ENCODE measurements at places on chromosomes 16 and 17.

DNA sequence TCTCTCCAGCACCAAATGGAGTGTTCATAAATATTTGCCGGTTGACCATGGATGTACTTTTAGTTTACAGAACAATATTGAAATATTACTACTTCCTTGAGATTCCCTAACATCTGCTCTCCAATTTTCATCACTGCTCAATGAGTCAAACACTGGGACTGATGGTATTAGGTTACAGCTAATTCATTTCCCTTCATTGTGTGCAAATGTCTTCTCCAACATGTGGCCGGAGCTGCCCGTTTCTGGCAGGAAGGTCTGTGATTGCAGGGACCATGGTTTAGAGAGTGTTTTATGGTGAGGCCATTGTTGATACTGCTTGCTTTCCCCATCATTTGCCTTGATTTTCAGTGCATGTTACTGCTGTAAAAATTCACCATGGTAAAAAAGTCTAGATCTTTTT lies 209.3 kb downstream of the HS3ST3B1 start:
- peak; percentile 3 for DNase-seq

DNA sequence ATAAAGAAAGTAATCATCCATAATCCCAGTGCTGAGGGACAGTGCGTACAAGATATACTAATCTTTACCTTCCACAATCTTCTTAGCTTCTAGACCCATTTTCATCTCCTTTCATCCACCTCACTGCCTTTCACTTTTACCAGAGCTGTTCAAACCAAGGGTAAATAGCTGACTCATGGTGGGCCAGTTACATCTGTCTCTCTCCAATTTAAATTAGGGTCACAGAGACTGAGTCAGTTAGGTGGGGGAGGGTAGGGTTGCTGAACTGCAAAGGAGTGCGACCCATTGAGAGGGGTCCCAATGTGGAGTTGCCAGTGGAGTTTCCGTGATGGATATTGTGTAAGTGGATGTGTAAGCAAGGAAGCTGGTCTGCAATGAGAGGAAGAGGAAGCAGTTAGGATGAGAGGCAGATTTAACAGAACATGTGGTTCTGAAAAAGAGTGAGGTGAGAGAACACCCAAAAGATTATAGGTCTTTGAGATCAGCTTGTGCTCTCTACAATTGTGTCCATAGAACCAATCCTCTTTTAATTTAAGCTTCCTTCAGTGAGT lies 83.5 kb downstream of the GP2 start:
- no peak for DNase-seq

DNA sequence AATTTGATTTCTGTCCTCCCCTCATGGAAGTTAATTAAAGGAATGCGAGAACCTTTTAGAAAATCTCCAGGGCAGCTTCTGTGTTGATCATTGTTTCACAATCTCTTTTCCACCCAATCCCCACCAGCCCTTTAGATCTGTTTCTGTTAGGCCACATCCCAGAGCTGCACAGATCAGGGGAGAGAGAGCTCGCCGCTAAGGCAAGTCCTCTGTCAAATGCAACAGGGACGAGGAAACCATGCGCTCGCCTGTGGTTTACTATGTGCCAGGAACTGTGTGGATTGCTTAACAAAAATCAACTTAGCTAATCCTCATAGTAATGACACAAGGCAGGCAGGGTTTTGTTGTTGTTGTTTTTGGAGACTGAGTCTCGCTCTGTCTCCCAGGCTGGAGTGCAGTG lies 115.4 kb downstream of the SALL1 start:
- DNase-seq = no peak

DNA sequence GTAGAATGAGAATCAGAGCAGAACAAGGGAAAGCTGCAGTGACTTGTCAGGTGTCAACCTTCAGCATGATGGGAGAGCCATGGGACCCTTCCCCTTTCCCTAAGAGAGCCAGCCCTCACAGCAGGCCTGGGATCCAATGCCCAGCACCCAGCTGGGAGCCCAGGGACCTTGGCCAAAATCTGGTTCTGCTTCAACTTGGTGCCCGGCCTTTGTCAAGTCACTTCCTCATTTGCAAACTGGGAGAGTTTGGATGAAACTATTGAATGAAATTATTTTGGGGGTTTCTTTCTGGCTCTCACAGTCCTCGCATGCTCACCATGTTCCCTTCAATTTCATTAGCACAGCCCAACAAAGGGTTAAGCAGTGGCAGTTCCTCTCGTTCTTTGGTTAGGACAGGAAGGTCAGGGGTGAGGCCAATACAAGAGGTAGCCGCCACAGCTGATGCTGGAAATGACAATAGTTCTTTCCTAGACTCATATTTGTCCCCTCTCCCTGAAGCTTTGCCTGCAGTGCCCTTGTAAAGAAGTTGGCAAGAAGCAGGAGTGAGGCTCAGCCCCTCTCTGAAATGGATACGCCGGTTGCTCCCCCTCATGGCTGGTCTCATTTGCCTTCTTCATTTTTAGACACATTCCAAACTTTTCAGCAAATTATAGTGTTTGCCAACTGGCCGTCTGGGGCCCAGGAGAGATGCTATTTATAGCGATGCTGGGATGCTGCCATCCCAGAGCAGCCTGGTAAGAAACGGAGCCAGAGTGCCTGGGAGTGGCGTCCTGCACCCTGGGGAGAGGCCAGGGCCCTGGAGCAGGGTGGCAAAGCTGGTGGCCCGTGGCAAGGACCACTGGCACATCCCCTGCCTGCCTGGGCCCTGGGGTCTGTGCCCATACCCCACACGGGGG lies 34.5 kb upstream of the MEOX1 start:
- peak; percentile 75 for DNase-seq

GRCh38 chr17:50426814-50427787 lies 1.1 kb downstream of the ACSF2 start:
- DNase-seq = peak; percentile 60

DNA sequence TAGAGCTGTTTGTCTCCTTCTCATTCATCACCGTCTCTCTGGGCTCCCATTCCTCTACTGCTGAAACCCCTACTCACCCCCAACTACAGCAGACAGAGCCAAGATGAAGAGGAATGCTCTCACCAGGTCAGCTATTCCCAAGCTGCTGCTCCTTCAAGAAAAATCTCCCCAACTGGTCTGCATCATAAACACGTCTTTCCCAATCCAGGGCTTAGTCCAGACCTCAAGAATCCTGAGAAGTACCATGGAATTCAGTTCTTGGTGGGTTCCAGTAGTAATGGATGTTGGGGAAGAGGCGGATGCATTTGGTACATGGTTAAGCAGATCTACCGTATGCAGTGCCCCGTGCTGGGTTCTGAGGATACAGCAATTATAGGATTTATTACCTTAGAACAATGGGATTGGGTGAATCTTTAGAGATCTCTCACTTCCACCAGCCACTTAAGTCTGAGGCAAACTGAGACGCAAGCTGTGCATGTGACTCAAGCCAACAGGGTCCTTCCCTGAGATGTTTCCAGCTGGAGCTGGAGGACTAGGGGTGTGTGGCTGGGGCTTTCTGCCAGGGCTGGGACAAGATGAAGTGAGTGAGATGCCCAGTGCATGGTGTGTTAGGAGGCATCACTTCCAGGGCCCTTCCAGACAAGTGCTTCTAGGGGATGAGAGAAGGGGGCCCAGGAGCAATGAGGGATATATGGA lies 232.7 kb upstream of the CDH5 start:
- DNase-seq = no peak

- no peak for DNase-seq
Observed at GRCh38 chr16:10945065-10945787, 862 bp downstream of the CLEC16A start.

DNA sequence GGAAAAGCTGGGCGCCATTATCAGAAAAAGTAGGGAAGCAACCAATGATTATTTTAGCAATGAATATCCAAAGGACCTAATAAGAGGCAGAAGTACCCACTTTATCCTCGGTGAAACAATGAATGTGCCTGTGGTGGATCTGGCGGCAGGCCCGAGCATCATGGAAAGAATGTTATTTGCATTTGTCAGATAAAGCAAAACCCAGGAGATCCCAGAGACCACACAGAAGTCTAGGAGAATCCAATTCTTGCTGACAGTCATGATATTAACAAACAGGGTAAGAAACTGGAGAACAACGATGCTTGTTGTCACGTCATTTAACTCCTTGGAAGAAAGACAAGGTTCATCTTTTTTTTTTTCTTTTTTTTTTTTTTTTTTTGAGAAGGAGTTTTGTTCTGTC lies 12.0 kb upstream of the TNRC6A start:
- no peak for DNase-seq

- no peak for DNase-seq
Observed at GRCh38 chr16:51030516-51030915, 120.6 kb downstream of the SALL1 start.

- peak; percentile 83 for DNase-seq
Observed at GRCh38 chr17:13337864-13338371, 263.8 kb downstream of the HS3ST3A1 start.

DNA sequence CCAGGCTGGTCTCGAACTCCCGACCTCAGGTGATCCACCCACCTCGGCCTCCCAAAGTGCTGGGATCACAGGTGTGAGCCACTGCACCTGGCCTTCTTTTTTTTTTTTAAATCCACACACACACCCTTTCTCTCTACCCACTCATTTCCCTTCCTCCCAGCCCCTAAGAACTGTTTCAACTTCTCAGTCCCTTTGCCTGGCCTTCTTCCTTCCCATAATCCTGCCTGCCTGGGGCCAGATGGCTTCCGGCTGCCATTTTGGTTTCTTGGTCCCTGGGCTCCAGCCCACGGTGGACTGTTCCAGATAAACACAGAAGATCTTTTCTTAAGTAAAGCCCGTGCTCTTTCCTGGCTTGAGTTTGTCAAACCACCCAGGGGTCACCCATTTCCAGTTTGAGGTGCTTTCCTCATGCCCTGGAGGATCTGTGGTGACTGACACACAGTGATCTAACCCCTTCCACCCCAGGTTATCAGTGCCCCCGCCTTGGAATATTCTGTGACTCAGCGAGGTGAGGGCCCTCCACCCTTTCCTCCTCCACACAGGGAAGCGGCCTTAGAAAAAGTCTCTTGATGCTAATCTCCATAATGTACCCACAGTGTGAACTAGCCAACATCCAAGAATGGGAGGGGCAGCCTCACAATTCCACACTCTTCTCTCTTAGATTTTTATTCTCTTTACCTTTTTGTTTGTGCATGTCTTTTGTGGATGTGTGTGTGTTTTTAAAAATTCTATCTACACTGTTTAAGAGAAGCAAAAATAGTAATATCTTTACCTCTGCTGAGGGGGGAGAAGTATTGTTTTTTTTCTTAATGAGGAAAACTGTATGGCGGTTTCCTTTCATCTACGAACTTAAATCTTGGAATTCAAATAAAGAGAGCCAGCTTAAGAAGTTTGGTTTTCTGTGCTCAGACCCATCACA lies 60.0 kb downstream of the CRISPLD2 start:
- DNase-seq = no peak

DNA sequence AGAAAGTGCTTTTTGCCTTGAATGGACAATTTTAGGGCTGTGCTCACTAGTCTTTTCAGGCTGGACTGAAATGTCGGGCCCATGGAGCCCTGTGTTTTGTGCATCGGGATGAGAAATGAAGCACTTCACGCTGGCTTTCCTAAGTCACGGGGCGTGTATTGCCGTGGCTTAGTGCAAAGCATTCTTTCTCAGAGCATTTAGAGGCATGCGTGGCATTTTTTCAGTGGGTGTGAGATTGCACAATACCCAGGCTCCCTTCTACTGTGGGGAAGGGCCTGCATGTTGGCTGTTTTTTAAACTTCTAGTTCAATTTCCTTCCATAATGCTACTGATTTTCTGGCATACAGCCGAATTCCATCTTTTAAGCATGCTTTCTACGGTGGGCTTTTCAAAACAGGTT lies 12.6 kb upstream of the POLR3E start:
- peak; percentile 68 for DNase-seq

DNA sequence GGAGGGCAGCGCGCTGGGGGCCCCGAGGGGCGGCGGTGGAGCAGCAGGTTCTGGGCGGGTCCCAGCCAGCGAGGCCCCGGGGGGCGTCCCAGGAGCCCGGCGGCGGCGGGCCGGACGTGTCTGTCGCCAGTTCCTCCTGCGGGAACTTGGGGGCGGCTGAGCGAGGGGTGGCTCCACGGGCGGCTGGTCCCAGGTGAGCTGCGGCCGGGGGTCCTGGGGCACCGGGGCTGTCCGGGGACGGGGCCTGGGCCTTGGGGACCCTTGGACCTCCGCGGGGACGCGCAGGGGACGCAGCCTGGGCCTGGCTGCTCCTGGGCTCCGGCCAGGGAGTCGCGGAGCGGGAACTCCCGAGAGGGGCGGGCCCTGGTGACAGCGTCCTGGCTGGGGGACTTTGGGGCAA lies 54.2 kb upstream of the ZNF267 start:
- DNase-seq = no peak

GRCh38 chr17:31369266-31369665 lies 22.2 kb upstream of the RAB11FIP4 start:
- DNase-seq = peak; percentile 57

GRCh38 chr17:79919164-79919585 lies 79.9 kb upstream of the CBX4 start:
- DNase-seq = no peak

DNA sequence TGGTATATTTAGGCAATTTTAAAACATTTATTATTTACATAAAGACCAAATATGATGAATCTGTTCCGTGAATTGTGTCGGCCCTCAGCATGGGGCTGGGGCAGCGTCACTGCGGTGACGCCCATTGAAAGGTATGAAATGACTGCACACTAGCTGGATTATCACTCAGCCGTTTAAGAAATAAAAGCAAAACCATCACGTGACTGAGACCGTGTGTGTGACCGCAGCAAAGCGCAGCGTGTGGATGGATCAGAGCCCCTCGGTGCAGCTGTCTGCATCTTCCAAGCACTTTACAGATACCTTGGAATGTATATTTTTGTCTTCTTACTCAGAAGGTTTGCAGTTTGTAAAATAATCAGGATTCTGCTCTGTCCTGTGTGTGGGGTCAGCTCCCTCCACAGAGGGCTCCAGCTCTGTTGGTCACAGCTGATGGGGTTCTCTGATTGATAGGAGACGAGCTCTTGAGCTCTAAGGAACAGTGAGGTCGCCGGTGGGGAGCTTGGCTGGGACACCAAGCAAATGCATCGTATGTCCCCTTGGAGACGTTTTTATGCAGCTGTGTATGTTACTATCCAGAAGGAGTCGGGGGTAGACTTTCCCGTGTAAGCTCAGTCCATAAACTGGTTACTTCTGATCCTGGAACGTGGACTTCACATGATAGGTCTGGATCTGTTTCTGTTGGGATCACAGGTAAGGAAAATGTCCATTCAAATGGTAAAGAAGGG lies 45.1 kb downstream of the WDR45B start:
- DNase-seq = no peak
